ENCODE measurements at places on chromosomes 3 and 15.
A peak's percentile ranks its signal among the peaks of the same experiment; 100 is the strongest.

GRCh38 chr15:88788816-88789215, 14.4 kb upstream of the ACAN start:
- peak; percentile 33 for DNase-seq

DNA sequence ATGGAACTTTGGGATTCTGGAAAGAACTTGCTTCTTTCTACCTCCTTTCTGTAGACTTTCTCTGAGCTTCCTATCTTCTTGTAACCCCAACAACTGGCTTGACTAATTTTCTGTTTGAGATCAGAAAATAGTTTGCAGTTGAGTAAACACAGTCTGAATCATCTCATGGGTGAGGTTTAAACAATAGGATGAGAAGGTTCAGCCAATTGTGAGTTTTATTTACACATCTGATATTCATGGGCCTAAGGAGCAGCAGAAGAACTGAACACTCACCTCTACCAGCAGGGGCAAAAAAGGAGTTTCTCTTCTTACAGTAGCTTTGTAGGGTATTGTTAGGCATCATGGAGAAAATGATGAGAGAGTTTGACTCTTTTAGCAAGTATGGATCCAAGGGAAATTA, 54.2 kb downstream of the DTWD1 start:
- DNase-seq = no peak

DNA sequence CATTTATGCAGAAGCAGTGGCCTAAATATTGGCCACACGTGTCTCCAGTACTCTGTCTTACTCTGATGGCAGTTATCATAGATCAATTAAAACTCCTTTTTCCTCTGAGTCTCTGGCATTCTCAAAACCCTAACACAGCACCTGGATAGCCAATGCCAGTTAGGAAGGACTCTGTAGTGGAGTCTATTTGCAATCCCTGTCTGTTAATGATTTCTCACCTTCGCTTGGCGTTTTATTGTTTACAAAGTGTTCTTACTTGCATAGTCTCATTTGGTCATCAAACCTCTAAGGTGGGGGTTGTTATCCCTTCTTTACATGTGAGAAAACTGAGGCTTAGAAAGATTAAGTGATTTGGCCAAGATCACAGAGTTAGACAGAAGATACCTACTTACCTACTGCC, 258.8 kb downstream of the IL5RA start:
- DNase-seq = no peak

- DNase-seq = peak; percentile 60
These were observed at the start of gene PTPRG for GRCh38 chr3:61561374-61562041. PTPRG (plus strand) TSS chr3:61561571; CDS start chr3:61562288, 717 bp downstream.

DNA sequence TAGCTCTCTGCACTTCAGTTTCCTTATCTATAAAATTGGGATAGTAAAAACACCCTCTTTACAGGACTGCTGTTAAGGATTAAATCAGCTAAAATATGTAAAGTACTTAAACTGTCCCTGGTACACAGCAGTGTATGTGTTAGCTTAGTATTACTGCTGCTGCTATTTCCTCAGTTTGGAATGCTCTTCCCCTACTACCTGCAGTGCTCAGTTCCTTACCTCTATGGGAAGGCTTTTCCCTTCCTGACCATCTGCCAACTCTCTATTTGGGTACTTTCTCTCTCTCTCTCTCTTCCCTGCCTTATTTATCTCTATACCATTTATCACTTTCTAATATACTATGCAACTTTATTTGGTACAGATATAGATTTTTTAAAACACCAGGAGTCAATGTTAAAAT, 26.5 kb downstream of the KPNA4 start:
- DNase-seq = no peak

- DNase-seq = no peak
These were observed 114.6 kb upstream of the C15orf61 start for GRCh38 chr15:67406257-67406861.

GRCh38 chr15:45732662-45733061, 97.8 kb downstream of the SQOR start:
- no peak for DNase-seq

- no peak for DNase-seq
These were observed 174.0 kb downstream of the SUCNR1 start for GRCh38 chr3:152047465-152047864.

DNA sequence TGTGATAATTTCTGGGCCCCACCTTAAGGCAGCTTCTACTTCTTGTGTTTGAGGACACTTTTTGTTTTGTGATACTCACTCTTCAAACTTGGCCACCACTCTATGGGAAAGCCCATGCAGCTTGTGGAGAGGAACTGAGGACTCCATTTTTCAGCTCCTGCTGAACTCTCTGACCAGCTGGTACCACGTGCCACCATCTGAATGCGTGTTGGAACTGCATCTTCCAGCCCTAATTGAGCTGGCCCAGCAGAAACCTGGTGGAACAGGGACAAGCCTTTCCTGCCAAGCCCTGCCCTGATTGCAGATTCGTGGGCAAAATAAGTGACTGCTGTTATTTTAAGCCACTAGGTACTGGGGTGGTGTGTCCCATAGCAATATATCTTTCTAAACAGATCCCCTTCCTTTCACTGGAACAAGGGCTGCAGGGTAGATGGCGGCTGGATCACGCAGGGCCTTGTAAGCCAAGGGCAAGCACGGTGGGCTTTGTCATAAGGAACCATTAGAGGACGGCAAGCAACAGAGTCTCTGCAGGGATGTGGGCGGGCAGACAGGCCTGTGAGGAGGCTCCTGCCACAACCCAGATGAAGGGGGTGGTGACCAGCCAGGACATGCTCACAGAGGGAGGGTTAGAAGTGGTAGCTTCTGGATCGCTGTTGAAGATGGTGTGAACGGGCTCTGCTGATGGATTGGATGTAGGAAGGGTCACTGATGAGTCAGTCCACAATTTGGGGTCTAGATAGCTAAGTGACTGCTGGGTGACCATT, 9.5 kb downstream of the H1-8 start:
- no peak for DNase-seq

GRCh38 chr15:73156431-73157191, 104.3 kb downstream of the NEO1 start:
- no peak for DNase-seq

- DNase-seq = no peak
These were observed 63.6 kb upstream of the MEF2A start for GRCh38 chr15:99502182-99502581.

GRCh38 chr3:12893247-12893646, 51.9 kb upstream of the RPL32 start:
- DNase-seq = no peak

GRCh38 chr3:120070263-120070981, 23.8 kb downstream of the GSK3B start:
- DNase-seq = no peak

- DNase-seq = no peak
These were observed 12.3 kb downstream of the DPH3 start for GRCh38 chr3:16252243-16252978.

GRCh38 chr15:69475769-69476358, 23.2 kb downstream of the RPLP1 start:
- peak; percentile 90 for DNase-seq

DNA sequence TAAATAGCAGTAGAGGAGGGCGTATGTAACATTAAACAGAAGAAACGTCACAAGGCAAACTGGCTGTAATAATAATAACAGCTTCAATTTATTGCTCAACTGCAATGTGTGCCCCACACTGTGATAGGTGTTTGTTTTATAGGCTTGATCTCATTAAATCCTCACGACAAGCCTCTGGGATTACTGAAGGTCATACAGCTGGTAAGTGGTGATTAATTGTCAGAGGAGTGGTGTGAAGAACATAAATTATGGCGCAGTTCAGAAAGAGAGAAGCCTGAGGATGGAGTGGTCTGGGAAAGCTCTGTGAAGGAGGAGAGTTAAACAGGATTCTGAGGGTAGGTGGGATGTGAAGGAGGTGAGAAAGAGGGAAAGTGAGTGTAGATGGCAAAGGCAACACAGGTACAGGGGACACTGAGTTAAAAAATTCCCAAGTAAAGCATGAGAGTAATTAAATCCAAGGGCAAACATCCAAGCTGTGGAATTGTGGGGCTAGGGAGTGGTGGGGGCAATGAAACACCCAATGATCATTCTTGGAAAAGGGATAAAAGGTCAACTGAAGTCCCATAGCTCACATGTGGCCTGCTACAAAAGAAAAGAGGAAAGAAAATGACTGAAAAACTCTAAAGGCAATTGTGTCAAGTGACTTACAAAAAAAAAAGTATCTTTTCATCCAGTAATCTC, 16.5 kb upstream of the GLCE start:
- no peak for DNase-seq

DNA sequence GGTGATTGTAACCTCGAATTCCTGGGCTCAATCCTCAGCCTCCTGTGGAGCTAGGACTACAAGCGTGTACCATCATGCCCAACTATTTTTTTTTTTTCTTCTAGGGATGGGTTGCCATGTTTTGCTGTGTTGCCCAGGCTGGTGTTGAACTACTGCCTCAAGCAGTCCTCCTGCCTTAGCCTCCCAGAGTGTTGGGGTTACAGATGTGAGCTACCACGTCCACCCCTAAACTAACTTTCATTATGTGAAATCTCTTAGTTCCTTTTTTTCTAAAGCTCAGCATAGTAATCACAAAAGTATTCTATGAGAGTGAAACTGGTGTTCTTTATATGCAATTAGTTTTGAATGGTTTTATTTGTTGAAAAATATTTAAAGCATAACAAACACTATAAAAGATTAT, 92.1 kb downstream of the XRN1 start:
- DNase-seq = no peak

- DNase-seq = no peak
These were observed 34.9 kb downstream of the TSPAN3 start for GRCh38 chr15:77035999-77036471.

DNA sequence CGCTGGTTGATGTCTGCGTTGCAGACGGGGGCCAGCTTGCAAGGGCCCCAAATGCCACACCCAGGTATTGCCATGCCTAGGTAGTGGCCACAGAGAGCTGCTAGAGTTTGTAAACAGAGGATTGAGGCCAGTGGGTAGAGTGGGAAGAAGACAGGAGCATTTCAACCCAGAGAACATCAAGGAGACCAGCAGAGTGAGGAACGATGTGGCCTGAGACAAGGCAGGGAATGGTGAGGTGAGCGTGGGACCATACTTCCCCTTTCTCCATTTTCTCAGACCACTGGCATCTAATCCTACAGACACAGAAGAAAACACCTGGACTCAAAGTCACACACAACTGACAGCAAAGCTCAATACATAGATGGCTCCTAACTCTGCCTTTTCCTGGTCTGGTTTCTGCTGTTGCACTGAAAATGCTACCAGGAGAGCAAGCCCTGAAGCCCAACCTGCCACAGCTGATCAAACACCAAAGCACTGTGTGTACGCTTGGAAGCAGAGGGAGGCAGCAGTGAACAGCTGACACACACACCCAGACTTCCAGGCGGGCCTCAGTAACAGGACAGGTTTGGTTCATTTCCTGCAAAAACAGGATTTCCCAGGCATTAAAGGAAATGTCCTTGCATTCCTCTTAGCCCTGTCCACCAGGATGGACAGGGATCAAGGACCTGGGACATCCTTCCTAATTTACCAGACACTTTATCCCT, 1.6 kb downstream of the FAM174B start:
- no peak for DNase-seq

DNA sequence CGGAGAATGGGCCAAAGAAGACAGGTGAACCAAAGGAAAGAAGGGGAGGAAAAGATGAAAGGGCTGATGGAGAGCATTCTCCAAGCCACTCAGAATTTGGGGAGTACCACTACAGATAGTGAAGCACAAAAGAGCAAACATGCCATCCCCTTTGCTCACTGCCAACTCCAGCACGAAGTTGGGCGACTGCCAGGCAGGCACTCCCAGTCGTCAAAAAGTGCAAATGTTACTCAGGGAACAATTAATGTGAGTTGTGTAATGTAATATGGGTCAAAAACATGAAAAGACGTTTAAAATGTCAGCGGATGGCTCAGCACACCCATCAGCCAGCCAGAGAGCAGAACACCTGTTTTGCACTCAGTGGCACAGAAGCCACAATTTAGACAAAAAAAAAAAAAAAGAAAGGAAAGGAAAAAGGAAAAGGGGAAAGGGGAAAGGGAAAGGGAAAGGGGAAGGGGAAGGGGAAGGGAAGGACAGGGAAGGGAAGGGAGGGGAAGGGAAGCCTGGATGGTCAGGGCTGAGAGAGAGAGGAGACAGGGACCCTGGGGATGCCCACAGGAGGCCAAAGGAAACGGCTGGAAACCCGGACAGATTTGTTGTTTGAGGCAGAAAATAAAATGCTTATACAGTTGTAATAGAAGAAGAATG, 82.7 kb downstream of the COL8A1 start:
- DNase-seq = no peak

GRCh38 chr3:31203960-31204795, 309.7 kb upstream of the GADL1 start:
- DNase-seq = no peak

- DNase-seq = no peak
These were observed 34.0 kb upstream of the HRH1 start for GRCh38 chr3:11120091-11120805.

DNA sequence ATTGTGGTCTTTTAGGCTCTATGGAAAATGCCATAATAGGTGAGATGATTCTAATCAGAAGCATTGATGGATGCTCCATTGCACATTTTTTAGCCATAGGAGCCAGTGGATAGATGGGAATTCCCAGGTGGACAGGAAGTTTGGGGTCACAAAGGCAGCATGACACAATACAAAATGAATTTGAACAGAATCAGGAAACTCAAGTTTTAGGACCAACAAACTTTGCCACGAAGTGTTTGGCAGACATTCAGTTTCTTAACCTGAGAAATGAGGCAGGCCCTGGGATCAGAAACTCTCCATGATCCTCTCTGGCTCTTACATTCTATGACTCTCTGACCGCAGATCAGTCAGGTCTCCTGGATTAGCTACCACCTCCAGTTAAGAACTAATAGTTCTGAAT, 275.4 kb downstream of the TIGIT start:
- DNase-seq = no peak

DNA sequence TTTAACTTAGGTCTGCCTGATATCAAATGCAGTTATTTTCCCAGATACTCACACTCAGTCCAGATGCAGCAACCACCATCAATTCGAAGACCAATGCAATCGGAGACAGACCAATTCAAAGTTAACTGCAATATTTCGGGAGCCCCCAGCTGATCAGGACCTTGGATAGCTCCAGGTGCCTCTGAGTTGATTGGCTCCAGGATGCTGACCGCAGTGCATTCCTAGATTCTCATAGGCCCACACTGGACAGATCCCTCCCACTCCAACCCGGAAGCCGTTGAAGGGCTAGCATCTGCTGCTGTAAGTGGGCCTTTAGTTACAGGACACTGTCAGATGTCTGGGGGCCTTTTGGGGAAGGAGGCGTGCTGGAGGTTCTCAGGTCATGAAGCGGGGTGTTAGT, 89.5 kb upstream of the ATP2B2 start:
- DNase-seq = peak; percentile 63

GRCh38 chr15:29087521-29088285, 181.9 kb downstream of the NSMCE3 start:
- no peak for DNase-seq

DNA sequence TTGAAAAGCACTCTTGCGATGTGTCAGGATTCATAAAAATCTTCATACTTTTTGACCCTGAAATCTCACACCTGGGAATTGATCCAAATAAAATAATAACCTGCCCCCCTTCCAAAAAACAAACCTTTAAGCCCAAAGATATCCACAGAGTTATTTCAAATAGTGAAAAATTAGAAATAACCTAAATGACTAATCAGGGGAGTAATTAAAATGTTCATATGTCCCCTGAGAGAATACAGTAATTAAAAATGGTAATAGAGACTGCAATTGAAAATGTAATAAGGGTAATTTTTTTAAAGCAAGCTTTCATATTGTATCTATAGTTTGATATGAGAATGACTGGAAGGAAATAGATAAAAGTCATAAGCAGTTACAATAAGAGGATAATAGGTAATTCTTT, 68.0 kb downstream of the CALML4 start:
- no peak for DNase-seq

- no peak for DNase-seq
These were observed 12.5 kb downstream of the GASK1A start for GRCh38 chr3:42991341-42992315.

Data from activated CD8-positive, alpha-beta memory T cell treated with anti-CD3 and anti-CD28 coated beads for 24 hours (primary cell).